ENCODE measurements at places on chromosomes 16 and 17. TPM values are rescaled to one million over a fixed set of nuclear protein-coding genes. Genes with fewer than 3 reads are reported as not detected.

GRCh38 chr16:27102701-27103575, 36.2 kb downstream of the C16orf82 start:
- no peak overlapping the region for H3K4me3 ChIP-seq
- no peak overlapping the region for H3K27ac ChIP-seq
- H3K27me3 ChIP-seq = no peaks in the 10 kb centered on the region
- no peak for DNase-seq

GRCh38 chr16:54602666-54603065, 316.1 kb upstream of the IRX3 start:
- H3K36me3 ChIP-seq = no peaks in the 10 kb centered on the region
- H3K27ac ChIP-seq = no peak overlapping the region
- no peak overlapping the region for H3K4me3 ChIP-seq
- no peak for DNase-seq
- H3K4me1 ChIP-seq = no peaks in the 10 kb centered on the region
- H3K27me3 ChIP-seq = no peaks in the 10 kb centered on the region

DNA sequence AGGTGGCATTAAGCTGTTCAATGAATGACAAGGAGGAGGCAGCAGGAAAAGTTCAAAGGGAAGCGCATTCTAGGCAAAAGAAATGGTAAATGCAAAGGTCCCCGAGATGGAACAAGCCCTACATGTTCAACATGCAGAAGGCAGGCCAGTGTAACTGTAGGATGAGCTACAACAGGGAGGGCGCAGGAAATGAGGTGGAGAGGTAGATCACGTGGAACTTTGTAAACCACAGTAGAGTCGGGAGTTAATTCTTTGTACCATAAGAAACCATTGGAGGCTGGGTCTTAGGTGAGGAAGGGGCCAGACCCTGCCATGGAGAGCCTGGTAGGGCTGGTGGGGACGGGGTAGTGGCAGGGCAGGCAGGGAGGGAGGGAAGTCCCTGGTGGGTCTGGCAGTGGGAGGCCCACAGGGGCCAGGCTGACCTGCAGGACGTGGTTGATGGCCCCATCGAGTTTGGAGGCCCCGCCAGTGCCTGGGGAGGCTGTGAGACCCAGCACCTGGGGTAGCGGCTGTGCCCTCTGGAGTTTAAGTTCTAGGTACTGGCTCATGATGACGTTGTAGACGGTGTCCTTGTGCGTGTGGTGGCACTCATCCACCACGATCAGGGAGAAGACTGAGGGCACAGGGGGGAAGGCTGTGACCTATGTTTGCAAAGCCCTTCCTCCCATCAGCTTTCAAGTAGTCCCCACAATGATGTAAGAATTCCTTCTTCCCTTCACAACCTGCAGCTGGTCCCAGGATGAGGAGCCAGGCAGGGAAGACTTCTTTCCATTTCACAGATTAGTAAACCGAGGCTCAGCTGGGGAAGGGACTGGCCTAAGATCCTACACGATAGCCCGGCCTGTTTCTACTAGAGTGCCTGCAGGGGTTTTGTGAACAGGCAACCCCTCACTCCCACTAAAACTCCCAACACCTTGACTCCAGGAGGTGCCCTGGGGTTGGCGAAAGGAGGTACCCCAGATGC, 1.9 kb downstream of the DHX58 start:
- H3K27me3 ChIP-seq = no peaks in the 10 kb centered on the region
- no peaks in the 10 kb centered on the region for H3K36me3 ChIP-seq
- H3K27ac ChIP-seq = no peak overlapping the region
- H3K4me3 ChIP-seq = no peak overlapping the region
- H3K4me1 ChIP-seq = peaks cover 9% of the 10 kb centered on the region
- no peak for DNase-seq

GRCh38 chr17:75155191-75155601, 884 bp upstream of the JPT1 start:
- H3K36me3 ChIP-seq = peaks cover 11% of the 10 kb centered on the region
- no peak for DNase-seq
- H3K27ac ChIP-seq = peak overlapping the region; percentile 91
- peaks cover 28% of the 10 kb centered on the region for H3K4me1 ChIP-seq

- no peak for DNase-seq
- H3K36me3 ChIP-seq = no peaks in the 10 kb centered on the region
- no peak overlapping the region for H3K4me3 ChIP-seq
- H3K4me1 ChIP-seq = peaks cover 18% of the 10 kb centered on the region
- H3K27me3 ChIP-seq = no peaks in the 10 kb centered on the region
Measured at GRCh38 chr16:31267332-31268032, 7.7 kb downstream of the ITGAM start.

DNA sequence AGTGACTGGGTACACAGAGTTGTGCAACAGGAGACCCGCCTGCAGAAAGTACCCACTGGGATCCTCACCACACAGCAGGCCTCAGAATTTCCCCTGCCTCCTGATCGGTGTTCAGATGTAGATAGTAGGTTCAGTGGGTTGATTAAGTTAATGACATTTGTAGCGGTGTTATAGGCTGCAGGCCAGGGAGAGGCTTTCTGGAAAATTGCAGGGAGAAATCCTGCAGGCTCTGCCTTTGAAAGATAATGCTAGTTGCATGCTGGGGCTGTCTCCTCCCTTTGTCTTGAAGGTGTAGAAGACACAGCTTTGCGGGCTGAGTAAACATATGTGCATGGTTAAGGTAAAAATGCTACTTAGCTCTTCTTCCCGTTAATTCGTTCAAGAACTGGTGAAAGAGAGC, 406.3 kb upstream of the RBFOX1 start:
- no peak overlapping the region for H3K4me3 ChIP-seq
- no peaks in the 10 kb centered on the region for H3K27me3 ChIP-seq
- H3K27ac ChIP-seq = no peak overlapping the region
- no peak for DNase-seq

DNA sequence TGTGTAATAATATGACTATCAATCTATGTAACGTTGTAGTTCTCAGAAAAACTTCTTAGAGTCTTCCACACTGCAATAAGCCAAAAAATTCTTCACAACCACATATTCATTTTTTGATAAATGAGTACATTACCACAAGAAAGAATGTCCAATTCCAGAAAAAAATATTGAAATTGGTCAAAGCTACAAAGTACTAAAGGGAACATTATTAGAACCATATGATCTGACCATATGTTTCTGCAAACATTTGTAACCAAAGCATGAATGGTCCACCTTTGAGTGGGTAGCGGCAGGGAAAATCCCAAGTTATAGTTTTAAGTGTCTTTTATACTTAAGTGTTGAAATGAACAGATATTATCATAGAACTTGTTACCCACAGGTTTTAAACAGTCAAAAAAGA, 71.7 kb upstream of the NACA2 start:
- no peak overlapping the region for H3K4me3 ChIP-seq
- peaks cover 9% of the 10 kb centered on the region for H3K27me3 ChIP-seq
- no peak overlapping the region for H3K27ac ChIP-seq
- DNase-seq = no peak
- H3K4me1 ChIP-seq = no peaks in the 10 kb centered on the region
- H3K36me3 ChIP-seq = no peaks in the 10 kb centered on the region

GRCh38 chr17:7695586-7695985, 7.3 kb downstream of the WRAP53 start:
- H3K36me3 ChIP-seq = no peaks in the 10 kb centered on the region
- no peaks in the 10 kb centered on the region for H3K4me1 ChIP-seq
- no peak overlapping the region for H3K4me3 ChIP-seq
- no peak for DNase-seq

DNA sequence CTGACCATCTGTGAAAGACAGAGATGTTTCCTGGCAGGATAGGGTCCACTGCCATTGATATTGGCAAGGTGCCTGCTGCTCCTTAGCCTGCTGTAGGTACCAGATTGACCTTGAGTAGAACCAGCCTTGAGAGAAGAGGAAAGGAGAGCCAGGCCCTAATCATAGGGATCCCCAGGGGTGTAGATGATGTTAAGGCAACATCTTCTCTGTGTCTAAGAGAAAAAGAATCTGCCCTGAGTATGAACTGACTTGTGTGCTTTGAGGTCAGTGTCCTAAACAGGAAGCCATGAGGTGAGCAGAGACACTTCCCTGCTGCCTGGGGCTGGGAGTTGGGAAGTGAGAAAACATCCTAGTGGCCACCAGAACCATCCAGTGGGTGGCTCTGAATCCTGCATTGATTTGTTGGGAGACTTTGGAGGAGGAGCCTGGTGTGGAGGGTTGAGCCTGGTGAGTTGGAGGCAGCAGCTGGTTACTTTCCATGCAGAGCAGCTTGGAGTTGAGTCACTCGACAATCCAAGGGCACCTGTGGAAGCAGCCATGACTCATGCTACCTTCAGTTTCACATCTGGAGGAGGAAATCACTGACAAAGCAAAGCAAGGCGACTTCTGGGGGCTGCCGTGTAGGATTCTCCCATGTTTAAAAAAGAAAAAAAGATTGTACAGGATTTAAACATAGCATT, 47.8 kb downstream of the BMERB1 start:
- no peaks in the 10 kb centered on the region for H3K36me3 ChIP-seq
- peak overlapping the region; percentile 48 for H3K27ac ChIP-seq
- peaks cover 12% of the 10 kb centered on the region for H3K4me1 ChIP-seq
- DNase-seq = peak; percentile 98

DNA sequence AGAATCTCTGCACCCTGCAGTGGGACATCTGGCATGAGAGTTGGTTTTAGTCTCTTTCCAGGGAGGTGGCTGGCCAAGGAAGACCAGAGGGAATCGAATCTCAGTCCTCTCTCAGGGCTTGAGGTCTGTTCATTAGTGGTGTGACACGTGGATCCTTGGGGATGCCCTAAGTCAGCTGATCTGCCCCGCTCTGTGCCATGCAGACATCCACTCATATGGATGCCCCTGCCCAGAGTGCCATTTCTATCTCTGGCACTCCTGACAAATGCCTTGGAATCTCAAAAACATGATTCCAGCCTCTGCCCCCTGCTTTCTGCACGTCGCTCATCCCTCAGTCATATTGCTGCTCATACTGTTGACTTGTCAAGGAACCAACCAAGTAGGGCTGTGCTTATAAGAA, 38.8 kb downstream of the WSCD1 start:
- H3K4me3 ChIP-seq = no peak overlapping the region
- no peaks in the 10 kb centered on the region for H3K4me1 ChIP-seq
- no peaks in the 10 kb centered on the region for H3K27me3 ChIP-seq
- no peaks in the 10 kb centered on the region for H3K36me3 ChIP-seq

DNA sequence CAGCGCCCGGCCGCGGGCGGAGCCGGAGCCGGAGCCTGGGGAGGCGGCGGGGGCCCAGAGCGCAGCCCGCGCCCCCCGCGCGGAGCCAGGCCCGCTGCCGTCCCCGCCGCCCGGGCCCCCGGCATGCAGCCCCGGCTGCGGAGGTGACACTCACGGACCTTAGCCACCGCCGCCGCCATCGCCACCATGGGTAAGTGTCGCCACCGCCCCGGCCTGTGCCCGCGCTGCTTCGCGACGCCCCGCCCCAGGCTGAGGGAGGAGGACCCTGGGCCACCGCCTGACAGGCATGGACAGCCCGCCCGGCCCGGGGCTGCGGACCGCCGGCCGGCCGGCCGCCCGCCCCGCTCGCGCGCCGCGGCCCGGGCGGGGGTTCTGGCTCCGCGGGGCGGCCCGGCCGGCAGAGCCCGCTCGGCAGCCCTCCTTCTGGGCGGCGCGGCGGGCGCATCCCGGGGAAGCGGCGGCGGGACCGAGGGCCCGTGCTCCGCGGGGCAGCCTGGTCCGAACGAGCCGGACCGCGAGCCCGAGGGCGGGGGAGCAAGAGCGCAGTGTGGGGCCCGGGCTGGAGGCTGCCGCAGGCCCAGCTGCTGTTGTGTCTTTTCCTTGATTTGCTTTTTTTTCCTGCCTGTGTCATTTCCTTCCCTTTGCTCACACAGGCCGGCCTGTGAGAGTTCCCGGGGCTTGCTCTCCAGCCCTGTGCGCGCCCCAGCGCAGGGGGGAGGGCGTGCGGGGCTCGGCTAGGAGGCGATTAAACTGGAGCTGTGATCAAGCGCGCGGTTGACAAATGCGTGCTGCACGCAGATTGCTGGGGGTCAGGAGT, 565 bp downstream of the MAP3K3 start:
- peak overlapping the region; percentile 44 for H3K27ac ChIP-seq
- no peaks in the 10 kb centered on the region for H3K27me3 ChIP-seq
- peak overlapping the region; percentile 76 for H3K4me3 ChIP-seq

GRCh38 chr16:918068-918467, 52.7 kb downstream of the LMF1 start:
- no peak overlapping the region for H3K27ac ChIP-seq
- H3K36me3 ChIP-seq = no peaks in the 10 kb centered on the region
- H3K27me3 ChIP-seq = no peaks in the 10 kb centered on the region

DNA sequence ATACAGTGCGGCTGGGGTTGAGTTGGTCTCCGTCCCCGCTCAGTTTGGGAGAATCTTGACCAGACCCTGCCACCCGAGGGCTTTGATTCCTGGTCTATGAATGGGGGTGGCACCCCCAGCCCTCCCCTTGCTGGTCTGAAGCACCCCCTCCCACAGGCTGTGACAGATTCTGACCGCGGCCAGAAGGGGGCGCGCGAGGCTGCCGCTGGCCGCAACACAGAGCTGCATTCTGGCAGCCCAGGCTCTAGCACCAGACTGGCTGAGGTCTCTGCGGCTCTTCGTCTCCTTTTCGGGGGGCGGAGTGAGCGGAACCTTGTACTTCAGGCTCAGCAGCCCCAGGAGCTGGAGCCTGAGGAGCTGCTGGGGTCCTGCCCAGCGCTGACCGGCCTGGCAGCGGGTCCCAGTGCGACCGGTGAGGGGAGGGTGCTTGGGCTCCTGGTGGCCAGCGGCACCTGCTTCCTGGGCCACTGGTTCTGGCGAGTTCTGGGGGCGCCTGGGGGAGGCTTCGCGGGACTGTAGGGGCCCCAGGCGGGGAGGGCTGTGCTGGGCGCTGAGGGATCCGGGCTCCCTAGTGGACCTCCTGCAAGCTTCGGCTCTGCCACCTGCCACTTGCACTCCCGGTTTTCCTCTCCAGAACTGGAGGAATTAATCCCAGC, 1011.6 kb downstream of the KCNJ18 start:
- no peaks in the 10 kb centered on the region for H3K27me3 ChIP-seq
- H3K4me3 ChIP-seq = no peak overlapping the region
- H3K36me3 ChIP-seq = no peaks in the 10 kb centered on the region
- no peaks in the 10 kb centered on the region for H3K4me1 ChIP-seq
- no peak for DNase-seq

DNA sequence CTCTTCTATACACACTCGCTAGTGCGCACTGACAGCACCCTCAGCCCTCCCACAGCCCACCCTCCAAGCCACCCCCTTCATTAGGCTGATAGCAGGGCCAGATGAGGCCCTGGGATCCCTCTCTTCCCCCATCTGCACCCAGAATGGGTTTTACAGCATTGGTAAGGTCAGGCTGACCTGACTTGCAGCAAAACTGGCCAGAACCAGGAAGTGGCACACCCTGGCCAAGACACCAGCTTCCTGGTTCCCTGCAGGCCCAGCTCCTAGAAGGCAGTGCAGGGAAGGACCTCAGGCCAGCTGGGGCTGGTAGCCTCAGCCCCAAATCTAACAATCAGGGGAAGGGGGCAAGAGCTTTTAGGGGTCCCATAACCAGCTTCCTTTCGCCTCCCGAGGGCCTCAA, 50.0 kb upstream of the MRPS23 start:
- H3K27ac ChIP-seq = peak overlapping the region; percentile 73
- peaks cover 72% of the 10 kb centered on the region for H3K4me1 ChIP-seq
- H3K27me3 ChIP-seq = no peaks in the 10 kb centered on the region
- no peaks in the 10 kb centered on the region for H3K36me3 ChIP-seq

GRCh38 chr17:70658317-70658716, 489.0 kb downstream of the KCNJ2 start:
- H3K27ac ChIP-seq = no peak overlapping the region
- DNase-seq = no peak
- no peaks in the 10 kb centered on the region for H3K36me3 ChIP-seq
- H3K27me3 ChIP-seq = peaks cover 13% of the 10 kb centered on the region

The ORMDL3 gene
- total RNA-seq = 55.1 TPM

The OTOA gene
- total RNA-seq = not detected

The EVI2B gene
- total RNA-seq = 0.08 TPM

The FOXF1 gene
- 0.10 TPM for total RNA-seq

The MT1A gene
- 52.1 TPM for total RNA-seq

The CLEC19A gene
- not detected for total RNA-seq

The WNK4 gene
- total RNA-seq = 3.5 TPM

The CCDC144A gene
- 0.57 TPM for total RNA-seq

The C17orf113 gene
- 0.74 TPM for total RNA-seq

The TBX6 gene
- total RNA-seq = 0.46 TPM

The SCPEP1 gene
- 50.7 TPM for total RNA-seq

The PPP1R27 gene
- total RNA-seq = not detected
